ENCODE measurements at places on chromosomes 11 and 22.

GRCh38 chr11:36317992-36318391 is 21.9 kb downstream of the PRR5L start:
- DNase-seq, result no peak

DNA sequence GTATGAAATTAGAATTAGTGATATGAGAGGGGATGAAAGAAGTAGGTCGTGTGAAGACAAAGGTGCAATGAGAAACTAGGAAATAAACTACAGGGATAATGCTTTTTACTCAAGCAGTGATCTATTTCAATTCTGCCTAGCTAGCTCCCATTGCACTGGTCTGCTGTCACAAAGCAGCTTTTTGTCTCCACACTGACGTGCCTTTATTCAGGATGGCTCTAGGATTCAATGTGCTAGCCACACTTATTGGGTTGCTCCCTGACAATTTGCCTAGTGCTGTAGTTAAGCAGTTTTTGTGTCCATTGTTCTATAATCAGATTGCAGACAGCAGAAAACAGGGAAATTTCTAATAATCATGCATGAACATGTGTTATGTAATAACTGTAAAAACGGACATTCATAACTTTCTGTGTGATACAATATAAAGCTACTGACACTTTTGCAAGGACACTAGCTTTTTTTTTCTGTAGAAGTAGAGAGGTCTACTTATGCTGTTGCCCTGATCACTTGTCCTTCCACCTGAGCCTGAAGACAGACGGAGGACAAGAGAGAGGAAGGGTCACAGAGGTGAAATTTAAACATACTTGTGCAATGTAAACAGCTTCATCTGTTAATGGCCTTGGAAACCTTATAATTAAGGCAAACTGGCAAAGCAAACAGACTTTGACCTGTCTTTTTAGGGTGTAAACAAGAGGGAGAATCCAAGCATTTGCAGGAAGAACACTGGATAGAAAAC is 269.6 kb downstream of the LRRC4C start:
- no peak for DNase-seq

- DNase-seq, result peak; percentile 56
Measured at GRCh38 chr11:35343033-35343598, 76.2 kb downstream of the SLC1A2 start.

- no peak for DNase-seq
Measured at GRCh38 chr11:72782081-72782920, 11.5 kb downstream of the STARD10 start.

DNA sequence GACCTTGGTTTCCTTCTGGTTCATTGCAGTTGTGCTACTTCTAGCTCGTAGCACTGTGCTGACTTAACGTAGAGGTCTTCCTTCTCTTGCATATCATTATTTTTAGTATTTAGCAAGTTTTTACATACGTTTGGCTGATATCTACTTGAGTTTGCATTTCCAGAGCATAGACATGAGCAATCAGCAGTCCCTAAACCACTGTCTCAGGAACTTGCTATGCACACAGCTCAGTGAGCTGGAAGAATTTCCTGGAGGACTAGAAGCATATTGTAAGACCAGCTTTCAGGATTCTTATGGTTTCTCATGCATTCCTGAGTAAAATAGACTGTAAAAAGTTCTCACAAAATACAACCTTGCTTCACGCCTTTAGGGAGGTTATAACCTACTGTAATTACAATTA is 226.7 kb upstream of the PDGFD start:
- no peak for DNase-seq

- no peak for DNase-seq
Measured at GRCh38 chr11:134633276-134633675, 221.2 kb upstream of the B3GAT1 start.

- DNase-seq, result no peak
Measured at GRCh38 chr11:107804971-107805370, 53.6 kb downstream of the SLC35F2 start.

- no peak for DNase-seq
Measured at GRCh38 chr11:18692941-18693760, 5.4 kb upstream of the TMEM86A start.

DNA sequence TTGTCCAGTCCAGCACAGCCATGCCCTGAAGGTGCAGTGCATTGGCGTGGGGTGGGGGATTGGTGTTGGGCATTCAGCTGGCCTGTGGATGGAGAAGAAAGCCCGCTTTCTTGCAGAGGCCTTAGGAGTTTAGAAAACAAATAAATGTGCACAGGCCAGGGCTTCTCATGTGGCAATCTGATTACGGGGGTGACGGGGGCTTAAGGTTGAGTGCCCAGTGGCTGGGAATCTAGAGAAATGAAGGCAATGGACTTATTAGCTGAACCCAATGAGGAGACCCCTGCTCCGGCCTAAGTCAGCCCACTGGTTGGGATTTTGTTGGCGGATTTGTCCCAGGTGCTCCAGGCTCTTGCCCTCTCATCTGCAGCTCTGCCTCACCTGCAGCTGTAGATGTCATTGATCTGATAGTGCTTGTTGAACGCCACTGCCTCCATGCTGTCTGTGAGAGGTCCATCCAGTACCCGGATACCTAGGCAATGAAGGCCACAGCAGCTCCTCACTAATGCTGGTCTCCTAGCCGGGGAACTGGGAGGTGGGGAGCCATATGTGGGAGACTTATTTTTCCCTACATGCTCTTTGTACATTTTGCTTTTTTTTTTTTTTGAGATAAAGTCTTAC is 6.2 kb downstream of the PCSK7 start:
- DNase-seq, result no peak

- no peak for DNase-seq
Measured at GRCh38 chr22:37105154-37105553, 4.4 kb downstream of the TMPRSS6 start.

- no peak for DNase-seq
Measured at GRCh38 chr11:66973956-66974580, 1.0 kb upstream of the C11orf86 start.

DNA sequence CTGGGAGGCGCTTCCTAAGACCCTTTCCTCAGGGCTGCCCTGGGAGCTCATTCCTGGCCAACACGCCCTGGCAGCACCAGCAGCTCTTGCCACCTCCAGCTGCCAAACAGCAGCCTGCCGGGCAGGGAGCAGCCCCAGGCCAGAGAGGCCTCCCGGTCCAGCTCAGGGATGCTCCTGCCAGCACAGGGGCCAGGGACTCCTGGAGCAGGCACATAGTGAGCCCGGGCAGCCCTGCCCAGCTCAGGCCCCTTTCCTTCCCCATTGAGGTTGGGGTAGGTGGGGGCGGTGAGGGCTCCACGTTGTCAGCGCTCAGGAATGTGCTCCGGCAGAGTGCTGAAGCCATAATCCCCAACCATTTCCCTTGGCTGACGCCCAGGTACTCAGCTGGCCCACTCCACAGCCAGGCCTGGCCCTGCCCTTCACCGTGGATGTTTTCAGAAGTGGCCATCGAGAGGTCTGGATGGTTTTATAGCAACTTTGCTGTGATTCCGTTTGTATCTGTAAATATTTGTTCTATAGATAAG is 7.6 kb downstream of the SLC39A13 start:
- DNase-seq, result no peak

DNA sequence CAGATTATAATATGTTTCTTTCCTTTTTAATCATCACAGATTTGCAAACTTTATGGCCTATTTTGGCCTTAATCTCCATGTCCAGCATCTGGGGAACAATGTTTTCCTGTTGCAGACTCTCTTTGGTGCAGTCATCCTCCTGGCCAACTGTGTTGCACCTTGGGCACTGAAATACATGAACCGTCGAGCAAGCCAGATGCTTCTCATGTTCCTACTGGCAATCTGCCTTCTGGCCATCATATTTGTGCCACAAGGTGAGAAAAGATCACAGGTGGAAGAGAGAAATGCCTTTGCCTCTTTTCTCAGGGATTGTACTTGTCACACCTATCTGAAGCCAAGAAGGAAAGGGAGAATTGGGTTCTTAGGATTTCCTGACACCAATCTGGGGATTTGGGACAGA is 36.9 kb downstream of the SLC22A9 start:
- no peak for DNase-seq

DNA sequence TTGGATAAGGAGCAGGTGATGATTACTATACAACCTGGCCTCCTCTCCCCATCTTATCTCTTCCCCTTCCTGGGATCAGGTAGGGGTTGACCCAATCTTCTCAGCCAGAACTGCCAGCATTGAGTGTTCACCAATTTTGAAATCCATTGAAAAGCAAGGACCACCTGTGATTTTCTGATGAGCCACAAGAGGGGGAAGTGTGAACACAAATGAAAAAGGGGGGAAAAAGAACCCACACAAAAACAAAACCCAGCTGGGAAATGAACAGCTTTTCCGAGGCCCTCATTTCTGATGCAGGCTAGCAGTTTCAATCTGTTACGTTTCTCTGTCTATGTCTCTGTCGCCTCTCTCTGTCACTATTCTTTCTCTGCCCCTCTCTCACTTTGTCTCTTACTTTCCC is 161.9 kb downstream of the INSC start:
- DNase-seq, result no peak

- DNase-seq, result no peak
Measured at GRCh38 chr11:119571311-119571710, 148.3 kb upstream of the THY1 start.

DNA sequence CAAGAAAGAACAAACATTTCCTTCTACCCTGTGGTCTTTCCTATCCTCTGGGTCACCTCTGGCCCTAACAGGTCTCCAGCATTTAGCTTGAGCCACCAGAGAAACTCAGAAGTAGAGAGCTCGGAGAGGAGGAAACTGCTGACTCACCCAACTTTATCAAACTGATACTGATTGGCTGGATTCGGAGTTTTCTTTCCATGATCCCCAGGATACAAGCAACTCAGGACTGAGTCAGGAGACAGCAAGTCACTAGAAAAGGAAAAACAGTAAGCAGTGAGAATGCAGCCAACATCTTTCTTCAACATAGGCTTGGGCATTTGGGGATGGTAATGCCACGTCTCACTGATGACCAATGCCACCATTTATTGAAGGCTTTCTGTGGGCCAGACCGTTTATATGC is 32.7 kb downstream of the THOC5 start:
- no peak for DNase-seq

- no peak for DNase-seq
Measured at GRCh38 chr11:70087446-70088167, 9.5 kb downstream of the ANO1 start.

DNA sequence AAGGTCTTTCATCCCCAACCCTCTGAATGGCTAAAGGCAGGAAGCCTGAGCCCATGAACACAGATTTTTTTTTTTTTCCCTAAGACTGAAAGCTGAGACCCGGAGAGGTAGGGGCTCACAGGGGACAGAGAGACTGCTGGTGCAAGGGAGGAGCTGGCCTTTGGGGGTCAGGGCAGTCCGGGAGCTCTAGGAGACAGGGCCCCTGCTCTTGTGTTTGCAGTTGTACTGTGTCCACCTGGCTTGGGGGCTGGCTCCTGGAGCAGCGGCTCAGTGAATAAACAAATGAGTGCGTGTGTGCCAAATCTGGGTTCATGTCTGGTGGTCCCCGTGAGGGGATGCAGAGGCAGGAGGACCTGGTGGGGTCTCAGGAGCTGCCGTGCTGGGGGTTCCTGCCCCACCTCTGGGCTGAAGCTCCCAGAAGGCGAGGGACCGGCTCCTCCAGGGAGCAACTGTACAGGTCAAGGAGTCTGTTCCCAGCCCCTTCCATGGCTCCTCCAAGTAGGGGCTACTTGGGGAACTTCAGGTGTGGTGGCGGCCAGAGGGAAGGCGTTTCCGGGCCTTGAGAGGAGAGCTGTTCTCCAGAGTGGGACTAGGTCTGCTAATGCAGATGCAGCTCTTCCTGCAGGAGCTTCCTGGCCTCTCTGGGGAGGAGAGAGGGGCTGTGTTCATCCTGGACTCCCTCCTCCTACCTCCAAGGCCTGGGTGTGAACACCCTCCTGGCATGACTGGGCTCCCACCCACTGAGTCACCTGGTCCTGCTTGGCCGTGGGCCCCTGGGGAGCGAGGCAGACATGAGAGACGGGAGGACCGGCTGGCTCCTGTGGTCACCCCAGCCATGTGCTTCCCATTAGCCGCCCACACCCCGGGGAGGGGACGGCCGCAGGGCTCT is 57.6 kb downstream of the FBXO7 start:
- no peak for DNase-seq

GRCh38 chr11:113626736-113627135 is 79.4 kb downstream of the TMPRSS5 start:
- no peak for DNase-seq

DNA sequence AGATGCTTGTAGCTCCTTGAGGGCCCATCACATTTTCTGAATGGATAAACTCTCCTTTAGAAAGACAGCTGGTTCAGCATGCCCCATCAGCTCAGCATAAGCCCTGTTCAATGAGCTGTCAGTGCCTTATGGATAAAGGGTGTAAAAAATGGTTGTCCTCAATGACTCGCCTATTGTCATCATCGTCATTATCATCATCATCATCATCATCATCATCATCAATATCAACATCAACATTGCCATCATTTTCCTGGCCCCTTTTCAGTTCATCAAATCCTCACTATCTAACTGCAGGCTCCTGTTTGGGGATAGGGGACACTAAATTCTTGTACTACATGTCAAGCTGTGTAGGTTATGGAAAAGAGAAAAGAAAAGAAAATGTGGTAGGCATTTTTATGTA is 310.7 kb upstream of the MTNR1B start:
- DNase-seq, result no peak

DNA sequence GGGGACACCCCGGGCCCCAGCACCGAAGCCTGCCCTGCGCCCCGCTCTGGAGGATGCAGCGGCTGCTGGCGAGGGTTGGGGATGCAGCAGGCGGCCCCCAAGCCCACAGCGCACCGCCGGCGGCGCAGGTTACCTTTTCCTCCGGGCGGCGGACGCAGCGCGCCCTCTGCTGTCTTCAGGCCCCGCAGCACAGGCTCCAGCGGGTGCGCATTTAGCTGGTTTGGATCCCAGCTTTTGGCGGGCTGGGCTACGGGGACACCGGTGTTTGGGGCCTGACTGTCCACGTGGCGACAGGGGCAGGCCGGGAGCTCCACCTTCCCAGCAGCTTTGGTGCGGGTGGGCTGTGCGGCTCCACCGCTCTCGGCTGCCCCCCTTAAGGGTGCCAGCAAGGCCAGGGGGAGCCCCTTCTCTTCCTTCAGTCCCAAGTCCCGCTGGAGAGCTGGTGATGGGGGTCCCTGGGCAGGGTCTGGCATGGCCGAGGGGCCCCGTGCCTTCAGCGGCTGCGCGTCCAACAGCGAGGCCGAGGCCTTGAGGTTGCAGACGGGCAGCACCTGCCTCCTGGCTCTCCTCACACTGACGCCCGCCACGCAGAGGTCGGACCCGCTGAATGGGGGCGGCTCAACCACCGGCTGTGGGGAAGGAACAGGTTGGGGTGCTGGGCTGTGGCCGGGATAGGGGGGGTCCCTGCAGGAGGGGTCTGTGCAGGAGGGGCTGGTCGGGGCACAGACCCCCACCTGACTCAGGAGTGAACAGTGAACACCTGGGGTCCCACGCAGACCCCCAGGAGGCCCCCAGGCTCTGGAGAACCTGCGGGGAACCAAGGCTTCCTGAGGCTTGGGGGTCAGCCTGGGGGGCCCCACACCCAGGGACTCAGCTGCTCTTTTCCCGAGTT is 18.0 kb upstream of the IL17REL start:
- DNase-seq, result peak; percentile 30

GRCh38 chr11:12204506-12204905 is 94.1 kb downstream of the MICAL2 start:
- no peak for DNase-seq
